ENCODE measurements at places on chromosomes 6 and 20.

GRCh38 chr6:49151461-49151860 is 311.6 kb downstream of the MMUT start:
- no peak for DNase-seq

GRCh38 chr20:11411765-11412164 is 505.9 kb upstream of the BTBD3 start:
- no peak for DNase-seq

- no peak for DNase-seq
Measured at GRCh38 chr6:132683543-132683942, 24.6 kb upstream of the TAAR1 start.

GRCh38 chr6:12478921-12479320 is 188.8 kb downstream of the EDN1 start:
- DNase-seq = no peak

DNA sequence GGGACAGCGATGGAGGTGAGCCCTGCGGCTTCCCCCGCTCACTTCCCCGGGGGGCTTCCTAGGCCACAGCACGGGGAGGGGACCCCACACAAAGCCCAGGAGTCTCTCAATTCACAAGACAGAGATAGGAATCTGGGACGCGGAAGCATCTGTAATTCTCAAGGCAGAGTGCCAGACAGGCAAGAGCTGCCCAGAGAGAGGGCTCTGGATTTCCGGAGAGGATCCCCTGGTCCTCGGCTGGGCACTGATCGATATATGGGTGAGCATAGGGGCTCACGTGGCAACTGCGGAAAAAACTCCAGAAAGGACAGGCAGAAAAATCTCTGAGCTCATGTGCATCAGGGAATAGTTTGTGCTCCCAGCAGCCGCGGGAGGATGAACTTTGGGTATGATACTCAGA is 296.2 kb downstream of the NRN1 start:
- no peak for DNase-seq

- no peak for DNase-seq
Measured at GRCh38 chr6:65938000-65938399, 231.0 kb upstream of the EYS start.

GRCh38 chr6:89910902-89911240 is 16.6 kb downstream of the GJA10 start:
- no peak for DNase-seq

DNA sequence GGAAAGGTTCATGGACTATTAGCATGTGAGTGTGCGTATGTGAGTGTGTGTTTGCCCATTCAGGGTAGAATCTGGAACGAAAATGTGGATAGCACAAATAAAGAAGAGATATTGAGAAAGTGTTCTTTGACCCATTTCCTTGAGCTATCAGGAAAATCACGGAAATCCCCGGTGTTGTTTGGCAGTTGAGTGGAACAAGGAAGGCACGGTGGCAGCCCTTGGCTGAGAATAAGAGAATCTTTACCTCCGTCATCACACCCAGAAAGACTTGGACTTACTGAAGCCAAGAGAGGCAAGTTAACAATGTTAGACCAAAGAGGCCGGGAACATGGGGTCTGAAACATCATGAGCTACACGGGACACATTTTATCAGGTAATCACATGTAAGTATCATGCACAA is 588.9 kb upstream of the BTBD3 start:
- no peak for DNase-seq

DNA sequence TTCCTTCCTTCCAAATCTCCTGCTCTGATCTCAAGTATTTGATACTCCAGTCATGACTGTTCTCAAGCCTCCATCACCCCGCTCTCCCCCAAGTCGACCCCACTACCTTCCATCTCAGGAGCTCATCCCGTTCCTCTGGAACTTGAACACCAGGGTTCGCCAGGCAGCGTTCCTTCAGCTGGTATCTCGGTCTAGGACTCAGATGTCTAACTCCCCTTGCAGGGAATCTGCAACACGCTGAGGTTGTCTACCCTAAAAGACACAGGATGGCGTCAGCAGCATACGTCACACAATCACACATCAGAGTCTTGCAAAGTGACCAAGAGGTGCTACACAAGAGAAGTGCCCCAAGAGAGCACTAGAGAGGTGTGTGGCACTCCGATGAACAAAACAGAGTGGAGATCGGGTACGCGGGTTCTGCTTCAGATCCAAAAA is 706 bp downstream of the ZNF184 start:
- DNase-seq = peak; percentile 83

DNA sequence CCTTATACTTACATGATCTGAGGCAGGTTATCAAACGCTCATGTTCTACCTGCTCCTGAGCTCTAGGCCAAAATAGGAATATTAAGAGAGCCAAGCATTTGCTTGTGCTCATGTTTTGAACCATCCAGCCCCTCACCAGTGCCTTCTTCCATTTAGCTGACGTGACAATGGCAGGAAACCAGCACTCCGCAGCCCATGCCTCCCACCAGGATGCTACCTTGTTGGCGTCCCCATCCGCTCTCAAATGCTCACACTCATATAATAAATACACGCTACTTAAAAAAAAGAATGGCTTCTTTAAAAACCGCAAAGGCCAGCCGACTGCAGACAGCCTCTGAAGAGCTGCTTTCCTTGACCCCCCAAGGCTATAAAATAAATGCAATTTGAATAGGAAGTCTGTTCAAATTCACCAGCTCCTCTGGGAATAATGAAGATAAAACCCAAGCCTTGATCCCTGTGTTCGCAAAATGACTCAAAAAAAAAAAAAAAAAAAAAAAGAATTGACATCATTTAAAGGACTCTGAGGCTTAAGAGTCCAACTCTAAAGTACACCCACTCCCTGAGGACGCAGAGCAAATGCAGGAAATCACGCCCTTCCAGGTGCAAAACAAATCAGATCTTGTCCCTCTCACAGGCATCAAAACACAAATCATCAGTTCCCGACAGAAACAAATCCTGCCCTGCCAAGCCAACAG is 29.0 kb downstream of the RNASET2 start:
- DNase-seq = no peak

Measured in CD8-positive, alpha-beta memory T cell (primary cell).